ENCODE measurements at places on chromosomes 16 and 17. TPM values are rescaled to one million over a fixed set of nuclear protein-coding genes. Genes with fewer than 3 reads are reported as not detected.

Gene C1QL1
- total RNA-seq = 0.68 TPM

Gene ASPA
- 1.4 TPM for total RNA-seq

Gene OR1D2
- total RNA-seq = not detected

Gene FSCN2
- total RNA-seq = 4.2 TPM

Gene AOC3
- 146 TPM for total RNA-seq

Gene HS3ST3A1
- total RNA-seq = 5.4 TPM

Gene ESRP2
- 2.0 TPM for total RNA-seq

Gene MEIOB
- not detected for total RNA-seq

Gene C16orf96
- not detected for total RNA-seq

Gene NGFR
- total RNA-seq = 22.5 TPM

Gene SLC16A11
- total RNA-seq = 0.27 TPM

Gene NPW
- not detected for total RNA-seq

Gene CLCN7
- 43.3 TPM for total RNA-seq

Gene SPATA22
- total RNA-seq = not detected

Gene CD300C
- total RNA-seq = 4.3 TPM

Gene AIPL1
- total RNA-seq = not detected

Gene GRB7
- total RNA-seq = 1.4 TPM

Gene PRR15L
- total RNA-seq = 1.4 TPM

Gene PIMREG
- total RNA-seq = not detected

Gene RNF112
- 8.3 TPM for total RNA-seq

Gene MLLT6
- 113 TPM for total RNA-seq

Gene MYCBPAP
- total RNA-seq = 0.68 TPM

All from thoracic aorta (tissue), 2 donors.